ENCODE measurements at places on chromosomes 7 and 10.
A peak's percentile ranks its signal among the peaks of the same experiment; 100 is the strongest.

GRCh38 chr7:27723085-27723484, 16.9 kb upstream of the TAX1BP1 start:
- DNase-seq: no peak

DNA sequence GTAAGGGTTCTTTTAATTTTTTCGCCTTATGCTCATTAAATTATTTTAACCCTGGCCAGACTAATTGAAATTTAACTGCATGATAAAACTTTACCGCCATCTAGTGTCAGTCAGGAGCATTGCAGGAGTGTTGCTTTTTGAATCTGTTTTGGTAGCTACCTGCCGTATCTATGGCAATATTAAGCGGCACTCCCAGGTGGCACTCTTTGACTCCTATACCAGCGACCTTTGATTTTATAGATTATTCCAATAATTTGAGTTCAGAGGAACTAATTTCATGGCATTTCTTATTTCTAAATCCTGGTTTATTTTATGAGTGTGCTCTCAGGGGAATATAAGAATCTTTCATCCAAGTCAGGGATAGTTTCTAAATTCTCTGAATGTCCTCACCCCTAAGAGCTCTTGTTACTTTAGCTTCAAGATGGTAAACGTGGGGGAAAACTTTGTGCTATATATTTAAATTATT, 198.9 kb downstream of the REEP3 start:
- peak; percentile 43 for DNase-seq

- no peak for DNase-seq
These were observed 79.4 kb downstream of the CTBP2 start for GRCh38 chr10:125080984-125081383.

DNA sequence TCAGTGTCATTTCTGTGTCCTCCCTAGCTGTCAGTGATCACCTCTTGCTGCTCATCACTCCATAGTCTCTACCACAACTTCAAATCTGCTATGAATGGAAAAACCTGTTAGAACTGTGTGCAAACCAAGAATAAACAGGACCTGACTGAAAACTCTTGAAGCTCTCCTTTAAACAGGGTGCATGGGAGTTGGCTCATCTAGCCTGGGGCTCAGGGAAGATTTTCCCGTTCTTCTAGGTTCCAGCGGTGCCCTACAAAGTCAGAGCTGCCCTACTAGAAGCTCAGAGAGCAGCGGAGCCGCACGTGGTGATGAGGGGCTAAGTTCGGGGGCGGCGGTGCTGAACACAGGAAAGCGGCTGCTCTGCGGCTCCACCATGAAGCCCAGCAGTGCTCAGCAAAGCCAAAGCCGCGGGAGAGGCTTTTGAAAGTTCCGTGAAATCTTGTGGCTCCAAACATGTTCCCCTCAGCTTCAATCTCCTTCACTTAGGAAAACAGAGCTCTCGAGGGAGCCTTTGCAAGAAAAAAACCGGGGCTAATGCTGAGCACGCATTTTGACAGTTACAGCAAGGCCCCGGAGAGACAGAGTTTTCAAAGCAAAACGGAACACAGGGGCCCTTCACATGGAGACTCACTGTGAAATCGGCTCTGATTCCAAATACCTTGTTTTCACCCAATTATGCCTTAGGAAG, 30.5 kb downstream of the RGS10 start:
- no peak for DNase-seq

DNA sequence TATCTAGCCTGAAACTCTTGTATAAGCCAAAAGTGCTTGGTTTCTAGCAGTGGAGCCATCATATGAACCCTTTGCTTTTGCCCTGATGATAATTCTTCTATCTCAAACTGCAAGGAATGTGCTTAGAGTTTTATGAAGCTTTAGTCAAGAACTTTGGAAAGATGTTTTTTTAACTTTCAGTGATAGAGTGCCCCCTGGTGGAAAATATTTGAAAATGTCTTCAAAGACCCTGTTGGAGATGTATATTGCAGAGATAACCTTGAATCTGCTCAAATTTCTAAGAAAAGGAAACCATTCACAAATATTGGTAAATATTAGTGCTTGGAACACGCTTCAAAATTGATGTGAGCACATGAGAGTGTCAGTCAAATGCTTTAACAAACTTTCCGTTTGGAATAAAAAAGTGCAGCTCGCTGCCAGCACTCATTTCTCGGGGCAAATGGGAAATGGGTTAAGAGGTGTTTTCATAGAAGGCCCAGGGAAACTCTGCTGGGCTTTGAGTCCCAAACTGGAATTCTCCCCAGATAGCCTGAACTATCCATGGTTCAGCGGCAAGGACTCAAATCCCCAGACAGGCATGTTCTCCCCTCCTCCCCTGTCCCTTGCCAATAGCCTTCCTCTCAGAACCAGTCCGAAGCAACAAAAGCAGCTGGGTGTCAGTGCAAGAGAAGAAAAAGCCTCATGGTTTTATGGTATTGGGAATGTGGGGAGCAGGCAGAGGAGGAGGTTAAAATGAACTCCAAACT, 129.3 kb downstream of the MYOF start:
- peak; percentile 49 for DNase-seq

DNA sequence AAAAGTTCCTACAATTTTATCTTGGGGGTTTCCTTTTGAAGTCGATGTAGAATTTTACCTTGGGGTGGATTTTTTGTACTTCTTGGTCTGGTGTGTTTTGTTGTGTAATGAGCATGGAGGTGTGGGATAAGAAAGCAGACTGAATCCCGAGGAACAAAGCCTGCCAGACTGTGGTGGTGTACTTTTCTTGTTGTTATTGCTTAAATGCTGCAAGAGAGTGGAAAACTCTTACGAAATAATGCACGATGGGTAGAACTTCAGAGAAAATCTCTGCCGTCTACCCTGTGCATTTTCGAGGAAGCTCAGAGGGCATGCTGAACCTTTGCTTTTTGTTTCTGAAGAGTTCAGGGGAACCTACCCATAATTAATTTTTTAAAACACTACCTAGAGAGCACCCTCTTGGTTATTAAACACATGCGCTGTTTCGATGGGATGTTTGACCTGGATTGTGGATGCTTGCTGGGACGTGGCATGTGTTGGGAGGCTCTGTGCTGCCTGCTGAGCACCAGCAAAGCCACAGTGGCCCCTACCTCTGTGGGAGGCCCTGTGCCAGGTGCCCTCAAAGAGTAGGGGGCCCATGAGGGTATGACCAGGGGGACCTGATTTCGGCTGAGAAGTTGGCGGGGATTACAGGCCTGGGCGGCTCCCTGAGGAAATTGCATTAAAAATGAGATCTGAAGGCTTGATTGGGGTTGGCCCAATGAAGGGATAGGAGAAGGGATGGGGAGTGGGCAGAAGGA, 94.1 kb downstream of the TCF7L2 start:
- DNase-seq: no peak

GRCh38 chr7:2948749-2949148, 94.9 kb downstream of the CARD11 start:
- no peak for DNase-seq

- no peak for DNase-seq
These were observed 182.8 kb downstream of the MAD1L1 start for GRCh38 chr7:2049782-2050510.

- DNase-seq: no peak
These were observed 82.7 kb upstream of the KMT2E start for GRCh38 chr7:104931181-104931781.

GRCh38 chr7:22066522-22066921, 120.8 kb upstream of the CDCA7L start:
- no peak for DNase-seq

- no peak for DNase-seq
These were observed 44.5 kb downstream of the PSMC2 start for GRCh38 chr7:103391976-103392375.

Measured in fibroblast of skin of abdomen (primary cell).